Renal cortex interstitium (tissue), 15 donors: ENCODE measurements at places on chromosomes 11 and 22. TPM values are rescaled to one million over a fixed set of nuclear protein-coding genes. Genes with fewer than 3 reads are reported as not detected.

Gene WBP2NL
- 3.3 TPM for polyA plus RNA-seq

Gene CRYBA4
- polyA plus RNA-seq: not detected

Gene KCTD14
- polyA plus RNA-seq: 13.0 TPM

Gene GGTLC2
- polyA plus RNA-seq: 0.30 TPM

Gene NDUFS8
- 110 TPM for polyA plus RNA-seq

Gene BANF1
- 286 TPM for polyA plus RNA-seq

Gene SCN4B
- polyA plus RNA-seq: 1.1 TPM

- DNase-seq: no peak
These were observed 32.7 kb upstream of the TMEM41B start for GRCh38 chr11:9347100-9347499.

GRCh38 chr11:102842930-102843329 is 479 bp downstream of the MMP3 start:
- DNase-seq: no peak

- DNase-seq: no peak
These were observed 49.8 kb upstream of the PLET1 start for GRCh38 chr11:112310419-112310818.

DNA sequence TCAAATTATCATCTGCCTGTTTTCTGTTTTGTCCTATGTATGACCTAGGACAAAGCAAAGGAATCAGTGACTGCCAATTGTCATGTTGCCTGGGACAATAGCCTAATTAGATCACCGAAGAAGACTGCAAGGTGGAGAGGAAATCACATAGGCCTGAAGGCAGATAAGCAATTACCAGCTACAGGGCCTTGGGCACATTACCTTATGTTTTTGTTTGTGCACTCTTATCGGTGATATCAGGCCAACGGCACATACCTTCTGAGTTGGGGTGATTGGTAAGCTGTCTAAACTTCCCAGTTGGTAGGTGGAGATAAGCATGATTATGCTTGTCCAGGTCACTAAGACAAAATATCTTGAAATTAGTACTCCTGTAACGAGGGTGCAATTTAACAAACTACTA is 58.1 kb upstream of the FAM181B start:
- DNase-seq: no peak

DNA sequence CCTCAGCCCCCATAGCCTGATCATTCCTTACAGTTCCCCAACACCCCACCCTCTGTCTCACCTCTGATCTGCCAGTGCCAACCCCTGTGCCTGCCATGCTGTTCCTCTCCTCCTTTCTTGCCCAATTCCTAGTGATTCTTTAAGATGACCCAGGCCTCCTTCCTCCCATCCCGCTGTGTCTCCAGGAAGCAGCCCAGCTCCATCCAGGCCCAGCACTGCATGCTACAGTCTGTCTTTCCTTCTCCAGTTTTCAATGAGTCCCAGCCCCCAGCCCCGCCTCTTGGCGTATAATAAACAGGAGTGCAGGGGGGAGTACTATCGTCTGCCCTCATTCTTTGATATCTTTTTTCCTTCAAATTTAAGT is 12.3 kb downstream of the LTBP3 start:
- DNase-seq: no peak

GRCh38 chr22:38699784-38700183 is 959 bp downstream of the JOSD1 start:
- no peak for DNase-seq

- DNase-seq: no peak
These were observed 356.2 kb downstream of the GRM5 start for GRCh38 chr11:88709567-88709966.

DNA sequence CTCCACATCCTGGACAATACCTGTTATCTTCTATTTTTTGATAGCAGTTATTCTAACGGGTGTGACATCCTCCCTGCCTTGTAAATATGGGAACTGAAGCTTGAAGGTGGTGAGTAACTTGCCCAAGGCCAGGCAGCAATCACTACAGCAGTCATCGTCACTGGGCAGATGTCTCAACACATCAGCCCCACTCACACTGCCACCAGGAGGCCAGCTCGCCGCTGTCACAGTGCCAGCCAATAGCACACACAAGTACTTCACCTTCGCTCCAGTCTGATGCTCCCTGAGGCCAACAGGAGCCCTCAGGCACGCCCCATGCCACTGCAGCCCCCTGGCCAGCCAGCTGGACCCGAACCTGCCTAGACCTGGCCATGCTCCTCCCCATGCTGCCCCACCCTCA is 4.9 kb upstream of the TTLL1 start:
- DNase-seq: no peak
